Kidney epithelial cell (primary cell): ENCODE measurements at places on chromosomes 16 and 17. TPM values are rescaled to one million over a fixed set of nuclear protein-coding genes. Genes with fewer than 3 reads are reported as not detected.
A peak's percentile ranks its signal among the peaks of the same experiment; 100 is the strongest.

Gene GAS2L2
- total RNA-seq = not detected in 2 replicates

GRCh38 chr16:24906199-24906808 is 60.5 kb downstream of the SLC5A11 start:
- no peak for DNase-seq

DNA sequence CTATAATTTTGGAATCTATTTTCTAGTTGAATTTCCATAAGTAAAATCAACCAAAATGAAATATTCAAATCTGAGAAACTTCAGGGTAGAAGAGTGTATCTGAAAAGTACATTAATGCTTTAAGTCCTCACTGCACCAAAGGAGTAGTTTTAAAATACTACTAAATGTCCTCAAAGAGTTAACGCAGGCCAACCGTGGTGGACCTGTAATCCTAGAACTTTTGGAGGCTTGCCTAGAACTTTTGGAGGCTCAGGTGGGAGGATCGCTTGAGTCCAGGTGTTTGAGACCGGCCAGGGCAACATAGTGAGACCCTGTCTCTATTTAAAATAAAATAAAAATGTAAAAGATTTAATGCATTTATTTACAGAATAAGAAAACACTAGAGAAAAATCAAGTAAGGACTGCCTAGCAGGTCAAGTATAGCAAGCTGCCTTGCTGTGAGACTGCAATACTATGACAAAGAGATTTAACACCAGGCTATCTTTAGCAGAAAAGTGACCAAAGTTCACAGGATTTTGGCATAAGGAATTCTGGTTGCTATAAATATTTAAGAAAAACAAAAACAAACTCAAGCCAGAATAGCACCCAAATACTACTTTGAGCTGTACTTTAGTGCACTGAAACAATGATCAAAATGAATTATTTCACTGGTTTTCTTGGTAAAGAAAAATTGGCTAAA is 41.0 kb downstream of the CHCT1 start:
- no peak for DNase-seq

GRCh38 chr17:45096141-45096540 is 35.0 kb downstream of the NMT1 start:
- no peak for DNase-seq

Gene HCRT
- total RNA-seq = not detected in 2 replicates

Gene LRRC37A
- 2.0 and 2.8 TPM in 2 replicates for total RNA-seq

Gene SPNS3
- total RNA-seq = 0.58 and 0.89 TPM in 2 replicates

- DNase-seq = no peak
These were observed 438.2 kb downstream of the HS3ST4 start for GRCh38 chr16:26129997-26130396.

Gene MMP28
- total RNA-seq = 0.17 TPM in 1 of 2 replicates, not detected in the other

- no peak for DNase-seq
These were observed 62.0 kb upstream of the CRHR1 start for GRCh38 chr17:45722161-45722560.

- no peak for DNase-seq
These were observed 192.1 kb upstream of the KIF2B start for GRCh38 chr17:53630638-53631037.

Gene MEFV
- total RNA-seq = 0.14 and 0.21 TPM in 2 replicates

GRCh38 chr16:66713076-66713475 is 16.5 kb upstream of the CMTM4 start:
- no peak for DNase-seq

GRCh38 chr17:82887255-82888164 is 47.7 kb upstream of the ZNF750 start:
- no peak for DNase-seq

Gene SCN4A
- total RNA-seq = 0.07 and 0.33 TPM in 2 replicates

GRCh38 chr17:49980703-49981197 is 11.8 kb downstream of the DLX4 start:
- DNase-seq = no peak

DNA sequence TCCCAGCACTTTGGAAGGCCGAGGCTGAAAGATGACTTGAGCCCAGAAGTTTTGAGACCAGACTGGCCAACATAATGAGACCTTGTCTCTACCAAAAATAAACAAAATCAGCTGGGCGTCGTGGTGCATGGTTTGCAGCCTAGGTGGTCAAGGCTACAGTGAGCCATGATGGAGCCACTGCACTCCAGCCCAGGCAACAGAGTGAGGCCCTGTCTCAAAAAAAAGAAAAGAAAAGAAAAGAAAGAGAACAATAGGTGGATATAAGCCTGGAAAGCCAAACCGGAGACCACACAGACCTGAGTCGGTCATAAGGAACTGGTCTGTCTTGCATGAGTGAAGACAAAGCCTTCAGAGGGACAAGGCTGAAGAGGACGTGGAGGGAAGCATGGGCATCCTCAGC is 14.4 kb downstream of the ATP6V0D1 start:
- no peak for DNase-seq

DNA sequence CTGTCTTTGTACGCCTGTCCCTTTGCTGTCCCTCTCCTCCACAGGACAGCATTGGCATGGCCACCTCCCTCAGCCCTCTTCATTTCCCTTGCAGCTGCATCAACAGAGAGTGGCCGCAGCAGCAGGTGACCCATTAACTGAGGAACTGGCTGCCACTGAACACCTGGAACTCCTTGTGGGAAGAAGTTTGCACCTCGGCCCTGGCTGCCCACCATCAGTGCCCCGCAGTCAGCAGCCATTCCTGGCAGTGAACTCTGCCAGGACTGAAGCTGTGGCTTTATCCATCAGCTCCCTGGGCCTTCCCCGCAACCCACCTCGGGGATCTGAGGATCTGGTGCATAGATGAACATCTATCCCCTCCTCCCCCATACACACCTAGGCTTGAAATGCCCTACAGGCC is 13.1 kb upstream of the RNF135 start:
- no peak for DNase-seq

DNA sequence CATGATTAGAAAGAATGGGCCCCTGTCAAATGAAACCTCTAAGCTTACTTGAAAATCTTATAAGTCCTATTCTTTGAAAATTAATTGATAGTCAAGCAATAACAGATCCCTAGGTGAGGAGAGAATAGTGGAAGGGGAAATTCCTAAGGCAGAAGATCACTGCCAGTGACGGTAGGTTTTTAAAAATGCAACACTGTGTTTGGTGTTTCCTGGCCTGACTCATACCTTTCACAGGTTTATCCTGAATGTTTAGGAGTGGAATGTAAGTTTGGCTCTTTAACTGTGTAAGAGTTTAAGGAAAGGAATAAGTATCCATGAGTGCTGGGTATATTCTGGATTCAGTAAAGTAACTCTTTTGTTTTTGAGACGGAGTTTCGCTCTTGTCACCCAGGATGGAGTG is 23.8 kb downstream of the HAPSTR1 start:
- DNase-seq = no peak

Gene MYH11
- total RNA-seq = 0.04 and 0.07 TPM in 2 replicates

GRCh38 chr16:81008505-81008789 is 1.4 kb downstream of the CENPN start:
- no peak for DNase-seq

Gene SDF2
- total RNA-seq = 41.2 and 65.1 TPM in 2 replicates

DNA sequence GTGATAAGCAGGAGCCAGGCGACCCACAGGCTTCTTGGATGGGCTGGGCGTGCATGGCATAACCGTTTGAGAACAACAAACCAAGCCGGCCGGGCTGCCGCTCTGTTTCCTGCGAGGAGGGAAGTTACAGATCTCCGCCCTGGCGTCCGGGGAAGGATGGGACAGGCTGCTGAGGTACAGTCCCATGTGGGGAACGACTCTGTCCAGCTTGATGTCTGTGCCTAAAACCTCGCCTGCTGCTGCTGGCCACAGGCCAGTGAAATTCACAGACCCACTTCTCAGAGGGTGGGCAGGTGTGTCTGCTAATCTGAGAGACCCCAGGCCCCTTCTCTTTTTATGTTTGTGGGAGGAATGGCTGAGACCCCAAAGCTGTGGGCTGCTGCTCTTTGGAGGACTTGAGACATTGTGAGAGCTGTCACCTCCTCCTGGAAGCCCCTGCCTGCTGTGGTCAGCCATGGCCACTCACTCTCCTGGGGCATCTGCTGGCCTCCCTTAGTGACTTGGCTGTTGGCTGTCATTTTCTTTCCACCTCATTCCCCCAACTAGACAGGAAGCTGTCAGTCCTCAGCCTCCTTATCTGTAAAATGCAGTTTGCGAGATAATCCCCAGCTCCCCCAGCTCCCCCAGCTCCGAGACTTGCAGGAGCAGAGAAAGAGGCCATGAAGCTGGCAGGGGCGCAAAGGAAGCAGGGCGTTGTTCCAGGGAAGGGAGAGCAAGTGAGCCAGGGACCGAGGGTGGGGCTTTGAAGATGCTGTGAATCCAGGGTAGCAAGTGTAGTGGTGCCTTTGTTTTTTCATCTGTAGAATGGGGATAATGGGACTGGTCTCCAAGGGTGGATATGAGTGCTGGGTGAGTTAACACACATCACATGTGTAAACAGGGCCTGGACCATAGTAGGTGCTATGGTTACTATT is 51.0 kb downstream of the CMIP start:
- no peak for DNase-seq

DNA sequence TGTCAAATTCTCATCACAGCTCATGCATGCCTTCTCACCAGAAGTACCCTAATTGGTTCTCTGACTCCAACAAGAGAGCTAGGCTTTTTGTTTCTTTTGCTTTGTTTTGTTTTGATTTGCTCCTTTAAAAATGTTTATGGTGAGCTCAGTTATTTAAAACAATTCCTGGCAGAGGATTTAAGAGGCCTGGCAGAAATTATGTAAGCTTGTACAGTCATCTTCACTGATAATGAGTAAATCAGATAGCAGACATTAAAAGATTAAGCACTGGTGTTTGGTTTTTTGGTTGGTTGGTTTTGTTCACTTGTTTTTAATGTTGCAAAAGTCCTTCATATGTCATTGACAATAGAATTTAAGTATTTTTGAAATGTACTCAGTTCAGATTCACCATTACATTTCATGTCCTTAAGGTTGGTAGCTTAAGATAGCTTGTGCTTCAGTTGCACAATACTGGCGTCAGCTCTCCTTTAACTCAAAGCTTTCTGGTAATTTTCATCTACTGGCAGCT is 378.9 kb downstream of the CDH13 start:
- no peak for DNase-seq

Gene FOXN1
- not detected in 2 replicates for total RNA-seq

Gene MYH1
- total RNA-seq = not detected in 2 replicates

DNA sequence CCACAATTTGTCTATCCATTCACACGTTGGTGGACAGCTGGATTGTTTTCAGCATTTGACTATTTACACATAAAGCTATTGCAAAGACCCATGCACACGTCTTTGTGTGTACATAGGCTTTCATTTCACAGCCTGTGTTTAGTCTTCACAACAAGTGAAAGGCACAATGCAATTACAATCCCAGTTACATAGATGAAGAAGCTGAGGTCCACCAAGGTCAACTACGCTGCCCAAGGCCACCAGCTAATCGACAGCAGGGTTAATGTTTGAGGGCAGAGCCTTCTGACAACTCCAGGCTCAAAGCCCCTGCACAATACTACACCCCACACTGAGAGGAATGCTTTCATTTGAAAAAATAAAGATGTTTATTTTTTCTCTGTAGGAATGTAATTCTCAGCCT is 93.6 kb upstream of the CDH13 start:
- DNase-seq = no peak

Gene TGFB1I1
- 116 and 138 TPM in 2 replicates for total RNA-seq

GRCh38 chr17:12089809-12090384 is 69.2 kb downstream of the MAP2K4 start:
- DNase-seq = peak; percentile 34

GRCh38 chr16:78433116-78433515 is 333.7 kb downstream of the WWOX start:
- no peak for DNase-seq

Gene RTN4RL1
- 0.14 TPM in 1 of 2 replicates, not detected in the other for total RNA-seq

GRCh38 chr16:14106457-14106856 is 35.3 kb downstream of the MRTFB start:
- no peak for DNase-seq

DNA sequence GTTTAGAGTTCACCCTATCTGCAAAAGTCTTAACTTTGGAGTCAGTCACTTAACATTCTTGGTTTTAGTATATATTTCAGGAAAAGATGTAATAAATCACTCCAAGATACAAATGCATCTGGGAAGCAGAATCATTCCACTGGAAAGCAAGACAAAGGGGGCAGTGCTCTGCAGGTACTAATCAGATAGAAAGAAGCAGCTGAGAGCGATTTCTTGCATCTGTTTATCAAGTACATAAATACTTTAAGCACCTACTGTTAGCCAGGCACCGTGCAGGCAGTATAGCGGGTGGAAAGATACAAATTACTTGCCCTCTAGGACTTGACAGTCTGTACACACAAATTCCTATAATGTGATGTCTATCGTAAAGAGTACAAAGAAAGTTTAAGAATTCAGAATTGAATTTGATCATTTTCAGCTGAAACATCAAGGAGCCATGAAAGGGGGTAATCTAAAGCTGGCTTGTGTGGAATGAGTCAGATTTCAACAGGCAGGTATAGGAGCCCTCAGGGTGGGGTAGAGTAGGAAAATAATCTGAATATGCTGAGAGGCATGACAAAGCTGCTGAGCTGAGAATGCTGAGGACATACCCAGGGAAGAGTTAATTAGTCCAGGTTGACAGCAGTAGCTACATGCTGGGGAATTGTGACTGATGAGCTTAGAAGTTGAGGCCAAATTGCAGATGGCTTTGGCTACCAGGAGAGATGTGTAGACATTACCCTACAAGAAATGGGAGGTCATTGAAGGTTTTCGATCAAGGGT is 110.2 kb downstream of the CA10 start:
- DNase-seq = no peak

DNA sequence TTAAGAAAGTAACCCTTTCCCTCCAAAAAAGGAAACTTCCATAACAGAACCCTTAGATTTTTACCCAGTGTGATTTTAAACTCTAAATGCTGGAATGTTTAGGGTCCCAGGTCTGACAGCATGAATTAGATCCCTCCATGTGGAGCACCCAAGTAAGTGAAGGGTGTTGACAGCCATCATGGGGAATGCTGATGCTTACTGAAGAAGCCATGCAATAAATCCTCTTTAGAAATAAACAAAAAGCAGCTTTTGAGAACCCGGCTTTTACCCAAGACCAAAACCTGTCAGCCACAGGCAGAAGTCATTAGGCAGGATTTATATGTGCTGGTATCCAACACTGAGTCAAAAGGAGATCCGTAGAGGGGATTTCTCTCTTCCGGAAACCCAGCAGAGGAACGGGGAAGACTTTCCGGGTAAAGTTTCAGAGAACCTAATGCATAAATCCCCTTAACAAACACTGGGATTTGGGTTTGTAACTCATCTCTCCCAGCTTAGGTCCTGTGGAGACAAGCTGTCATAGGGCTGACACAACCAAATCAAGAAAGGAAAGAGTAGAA is 287.5 kb downstream of the IRX3 start:
- no peak for DNase-seq

- peak; percentile 85 for DNase-seq
These were observed at the start of gene SEZ6L2 for GRCh38 chr16:29899516-29900101. TSS of gene SEZ6L2 (minus strand) at chr16:29899550. CDS start at chr16:29899019, 531 bp downstream.
